ENCODE measurements at places on chromosomes 3 and 15. TPM values are rescaled to one million over a fixed set of nuclear protein-coding genes. Genes with fewer than 3 reads are reported as not detected.

GRCh38 chr3:52892290-52892624, 5.1 kb downstream of the STIMATE start:
- peaks cover 21% of the 10 kb centered on the region for H3K4me1 ChIP-seq
- no peaks in the 10 kb centered on the region for H3K27me3 ChIP-seq
- no peak for DNase-seq
- no peaks in the 10 kb centered on the region for H3K36me3 ChIP-seq
- no peak overlapping the region for H3K4me3 ChIP-seq
- no peak overlapping the region for H3K27ac ChIP-seq

GRCh38 chr15:74958320-74958907, 1.8 kb upstream of the RPP25 start:
- no peaks in the 10 kb centered on the region for H3K36me3 ChIP-seq
- no peak for DNase-seq
- no peak overlapping the region for H3K27ac ChIP-seq

DNA sequence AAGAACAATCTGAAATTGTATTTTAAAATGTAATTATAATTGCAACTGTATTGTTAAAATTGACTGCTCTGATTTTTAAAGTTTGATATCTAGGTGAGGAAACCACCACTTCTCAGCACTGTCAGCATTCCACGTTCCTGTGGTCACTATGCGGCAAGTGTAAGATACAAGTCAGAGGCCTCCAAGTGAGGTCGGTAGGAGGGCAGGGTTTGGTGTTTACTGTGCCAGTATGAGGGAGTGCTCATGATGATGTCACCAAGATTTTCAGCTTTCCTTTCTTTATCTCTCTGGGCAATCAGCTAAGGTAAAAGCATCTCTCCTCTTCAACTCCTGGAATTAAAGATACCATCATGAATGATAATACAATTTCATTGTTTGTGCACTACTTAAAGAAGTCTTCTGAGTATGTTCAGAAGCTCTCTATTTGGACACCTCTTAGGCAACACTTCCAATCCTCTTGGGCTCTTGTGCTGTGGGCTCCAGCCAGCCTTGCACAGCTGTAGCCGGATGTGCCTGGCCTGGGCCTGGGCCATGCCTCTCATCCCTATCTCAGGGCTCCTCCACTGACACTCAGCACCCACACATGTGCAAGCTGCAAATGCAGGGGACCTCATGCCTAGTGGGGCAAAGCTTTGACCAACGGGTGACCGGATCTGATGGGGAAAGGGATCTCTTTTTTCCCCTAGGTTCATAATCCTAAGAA, 42.9 kb downstream of the CCR3 start:
- no peak overlapping the region for H3K4me3 ChIP-seq
- H3K36me3 ChIP-seq = no peaks in the 10 kb centered on the region
- H3K27me3 ChIP-seq = peaks cover 3% of the 10 kb centered on the region
- H3K27ac ChIP-seq = no peak overlapping the region
- peaks cover 2% of the 10 kb centered on the region for H3K4me1 ChIP-seq
- DNase-seq = no peak

- peaks cover 13% of the 10 kb centered on the region for H3K4me1 ChIP-seq
- H3K27me3 ChIP-seq = peaks cover 32% of the 10 kb centered on the region
- no peak for DNase-seq
- H3K4me3 ChIP-seq = no peak overlapping the region
Measured at GRCh38 chr3:134378384-134378783, 4.1 kb upstream of the AMOTL2 start.

DNA sequence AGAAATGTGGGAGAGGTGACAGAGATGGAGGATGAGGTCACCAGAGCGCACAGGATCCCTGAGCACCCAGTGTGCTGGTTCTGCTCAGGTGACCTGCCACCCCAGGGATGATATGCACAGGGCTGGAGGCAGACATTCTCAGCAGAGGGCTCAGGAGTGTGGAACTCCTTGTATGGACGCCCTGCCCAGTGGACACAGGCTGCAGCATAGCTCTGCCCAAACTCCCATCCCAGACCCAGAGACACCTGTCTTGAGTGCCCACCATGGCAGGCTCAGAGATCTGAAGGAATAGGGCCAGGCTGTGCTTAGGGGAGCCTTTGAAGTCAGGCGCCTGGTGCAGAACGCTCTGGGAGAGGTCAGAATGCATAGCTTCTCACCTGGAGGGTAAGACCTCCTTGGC, 47.3 kb downstream of the PPCDC start:
- DNase-seq = no peak
- H3K4me1 ChIP-seq = peaks cover 1% of the 10 kb centered on the region
- no peak overlapping the region for H3K4me3 ChIP-seq
- H3K27ac ChIP-seq = no peak overlapping the region

GRCh38 chr3:197573048-197573767, 17.4 kb upstream of the BDH1 start:
- peaks cover 6% of the 10 kb centered on the region for H3K36me3 ChIP-seq
- H3K27me3 ChIP-seq = peaks cover 4% of the 10 kb centered on the region
- no peak for DNase-seq
- H3K4me1 ChIP-seq = peaks cover 31% of the 10 kb centered on the region

DNA sequence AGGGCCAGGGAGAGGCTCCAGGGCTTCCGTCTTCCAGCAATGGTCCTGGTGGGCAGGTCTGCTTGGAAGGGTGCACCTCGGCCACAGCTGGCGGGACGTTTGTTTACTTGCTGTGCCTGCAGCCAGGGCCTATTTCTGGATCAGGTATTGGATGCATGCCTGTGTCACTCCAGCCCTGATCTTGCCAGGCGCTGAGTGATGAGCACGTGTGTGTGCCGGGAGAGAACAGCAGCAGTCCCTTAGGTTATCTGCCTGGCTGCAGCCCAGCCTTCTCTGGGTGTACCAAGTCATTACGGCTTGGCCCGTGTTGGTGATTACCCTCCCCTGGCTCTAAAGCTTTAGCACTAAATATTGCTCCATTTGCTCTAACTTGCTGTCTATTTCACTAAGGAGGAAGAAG, 14.9 kb downstream of the CCDC32 start:
- H3K36me3 ChIP-seq = peaks cover 9% of the 10 kb centered on the region
- peaks cover 7% of the 10 kb centered on the region for H3K4me1 ChIP-seq
- H3K4me3 ChIP-seq = no peak overlapping the region
- H3K27me3 ChIP-seq = no peaks in the 10 kb centered on the region
- DNase-seq = no peak

- no peak overlapping the region for H3K4me3 ChIP-seq
- DNase-seq = no peak
- H3K36me3 ChIP-seq = peaks cover 26% of the 10 kb centered on the region
Measured at GRCh38 chr3:123104550-123104949, 37.7 kb downstream of the PDIA5 start.

DNA sequence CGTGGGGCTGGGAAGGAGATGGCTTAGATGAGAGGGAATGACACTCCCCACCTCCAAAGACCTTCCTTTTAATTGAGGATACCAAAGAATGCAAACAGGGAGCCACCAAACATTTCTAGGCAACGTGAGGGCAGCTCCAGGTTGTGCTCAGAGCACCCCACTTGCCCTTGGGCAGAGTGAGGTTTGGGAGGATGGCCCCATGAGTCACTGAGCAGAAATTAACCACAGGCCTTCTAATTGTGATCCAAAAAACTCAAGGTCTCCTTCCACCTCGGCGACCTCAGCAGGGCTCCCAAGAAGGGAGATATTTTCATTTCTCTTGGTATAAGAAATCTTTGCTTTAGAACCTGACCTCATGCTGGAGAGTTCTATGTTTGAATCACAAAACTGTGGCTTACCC, 305.0 kb upstream of the TPM1 start:
- H3K36me3 ChIP-seq = peaks cover 4% of the 10 kb centered on the region
- peaks cover 7% of the 10 kb centered on the region for H3K4me1 ChIP-seq
- no peak overlapping the region for H3K4me3 ChIP-seq
- no peaks in the 10 kb centered on the region for H3K27me3 ChIP-seq
- no peak overlapping the region for H3K27ac ChIP-seq

- H3K27ac ChIP-seq = no peak overlapping the region
- no peaks in the 10 kb centered on the region for H3K4me1 ChIP-seq
- no peak for DNase-seq
- peaks cover 5% of the 10 kb centered on the region for H3K36me3 ChIP-seq
Measured at GRCh38 chr3:38115645-38116427, 21.1 kb downstream of the ACAA1 start.

DNA sequence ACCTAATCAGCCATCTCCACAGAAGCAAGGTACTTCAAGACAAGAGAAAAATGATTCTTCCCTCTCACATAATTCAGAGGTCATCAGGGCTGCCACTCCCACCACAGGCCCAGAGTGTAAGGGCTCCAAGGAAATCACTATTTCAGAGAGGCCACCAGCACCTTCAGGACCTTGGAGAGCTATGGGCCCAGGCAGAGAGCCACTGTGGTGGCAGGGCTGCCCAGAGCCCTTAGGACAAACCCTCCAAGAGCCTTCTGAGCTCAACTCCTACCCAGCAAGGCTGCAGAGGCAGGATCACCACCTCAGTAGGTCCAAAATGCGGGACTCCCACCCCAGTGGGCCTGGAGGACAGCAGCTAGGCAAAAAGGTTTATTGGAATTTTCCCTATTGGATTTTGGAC, 17.9 kb upstream of the FAN1 start:
- DNase-seq = peak; percentile 40
- H3K27ac ChIP-seq = no peak overlapping the region

DNA sequence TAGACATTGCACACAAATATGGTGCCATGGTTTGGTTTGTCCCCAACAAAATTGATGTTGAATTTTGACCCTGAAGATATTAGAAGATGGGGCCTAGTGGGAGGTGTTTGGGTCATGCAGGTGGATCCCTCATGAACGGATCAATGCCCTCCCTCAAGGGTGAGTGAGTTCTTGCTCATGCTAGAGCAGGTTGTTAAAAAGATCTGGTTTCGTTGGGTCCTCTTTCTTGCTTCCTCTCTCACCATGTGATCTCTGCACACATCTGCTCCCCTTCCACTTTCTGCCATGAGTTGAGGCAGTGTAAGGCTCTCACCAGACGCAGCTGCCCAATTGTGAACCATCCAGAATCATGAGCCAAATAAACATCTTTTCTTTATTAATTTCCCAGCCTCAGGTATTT, 87.8 kb upstream of the MDFIC2 start:
- H3K27me3 ChIP-seq = no peaks in the 10 kb centered on the region
- H3K36me3 ChIP-seq = no peaks in the 10 kb centered on the region
- H3K27ac ChIP-seq = no peak overlapping the region
- no peak overlapping the region for H3K4me3 ChIP-seq

DNA sequence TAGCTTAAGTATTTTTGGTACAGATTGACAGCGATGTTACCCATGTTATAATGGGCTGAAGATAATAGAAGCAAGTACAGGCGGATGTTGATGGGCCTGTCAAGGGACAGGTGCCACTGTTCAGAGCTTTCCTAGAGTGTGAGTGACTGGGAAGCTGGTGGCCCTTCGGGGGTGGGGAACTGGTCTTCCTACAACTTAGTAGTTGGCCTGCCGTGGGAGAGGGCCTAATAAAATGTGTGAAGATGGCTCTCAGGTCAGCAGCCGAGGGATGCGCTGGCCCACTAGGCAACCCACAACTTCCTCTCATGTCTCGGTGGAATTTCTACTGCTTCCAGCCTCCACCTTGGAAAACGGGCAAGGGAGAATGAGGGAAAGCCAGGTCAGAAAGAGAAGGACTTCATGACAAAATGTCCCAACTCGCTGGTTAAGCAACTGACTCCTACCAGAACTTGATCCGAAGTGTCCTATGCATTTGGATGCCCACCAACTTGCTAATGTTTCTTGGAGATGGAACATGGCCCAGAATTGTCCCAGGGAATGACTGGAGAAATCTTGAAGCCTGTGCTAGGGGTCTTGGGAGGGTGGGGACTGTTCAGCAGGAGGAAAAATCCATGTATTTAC, 1.4 kb downstream of the GYG1 start:
- peak overlapping the region; percentile 4 for H3K27ac ChIP-seq
- peaks cover 12% of the 10 kb centered on the region for H3K4me1 ChIP-seq
- no peak for DNase-seq

DNA sequence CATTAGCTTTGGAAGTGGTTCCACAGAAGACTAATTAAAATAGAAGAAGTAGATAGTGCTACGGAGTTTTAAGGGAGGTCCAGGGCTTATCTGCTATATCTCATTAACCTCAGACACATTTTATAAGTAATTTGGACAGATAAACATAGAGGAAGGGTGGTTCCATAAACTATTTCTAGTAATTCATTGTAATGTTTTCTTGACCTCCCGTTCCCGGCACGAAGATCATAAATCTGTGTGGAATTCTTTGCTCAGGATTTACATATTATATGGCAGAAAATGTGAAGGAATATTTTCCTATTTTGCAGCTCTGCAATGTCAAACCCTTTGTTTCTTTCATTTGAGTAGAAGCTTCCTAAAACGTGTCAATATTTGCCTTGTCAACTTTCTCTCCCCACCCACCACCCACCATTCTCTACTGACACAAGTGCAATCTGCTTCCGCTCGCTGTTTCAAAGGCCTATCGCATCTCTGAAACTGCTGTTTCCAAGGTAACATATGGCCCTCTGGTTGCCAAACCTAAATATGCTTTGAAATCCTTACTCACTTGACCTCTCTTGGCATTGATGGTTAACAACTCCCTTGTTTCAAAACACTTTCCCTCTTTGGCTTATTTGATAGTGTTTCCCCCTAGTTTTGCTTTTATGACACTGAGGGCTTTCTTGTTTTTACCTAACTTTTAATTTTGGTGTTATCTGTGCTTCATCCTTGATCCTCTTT, 21.4 kb upstream of the PLSCR5 start:
- H3K36me3 ChIP-seq = no peaks in the 10 kb centered on the region
- H3K27ac ChIP-seq = no peak overlapping the region
- no peaks in the 10 kb centered on the region for H3K27me3 ChIP-seq
- no peak overlapping the region for H3K4me3 ChIP-seq
- DNase-seq = no peak

GRCh38 chr3:67296039-67296892, 298.2 kb downstream of the KBTBD8 start:
- H3K27me3 ChIP-seq = no peaks in the 10 kb centered on the region
- peaks cover 7% of the 10 kb centered on the region for H3K4me1 ChIP-seq
- H3K4me3 ChIP-seq = no peak overlapping the region
- DNase-seq = no peak

- no peaks in the 10 kb centered on the region for H3K27me3 ChIP-seq
- peak; percentile 1 for DNase-seq
- H3K4me1 ChIP-seq = no peaks in the 10 kb centered on the region
Measured at GRCh38 chr3:38567498-38567897, 71.4 kb downstream of the EXOG start.

DNA sequence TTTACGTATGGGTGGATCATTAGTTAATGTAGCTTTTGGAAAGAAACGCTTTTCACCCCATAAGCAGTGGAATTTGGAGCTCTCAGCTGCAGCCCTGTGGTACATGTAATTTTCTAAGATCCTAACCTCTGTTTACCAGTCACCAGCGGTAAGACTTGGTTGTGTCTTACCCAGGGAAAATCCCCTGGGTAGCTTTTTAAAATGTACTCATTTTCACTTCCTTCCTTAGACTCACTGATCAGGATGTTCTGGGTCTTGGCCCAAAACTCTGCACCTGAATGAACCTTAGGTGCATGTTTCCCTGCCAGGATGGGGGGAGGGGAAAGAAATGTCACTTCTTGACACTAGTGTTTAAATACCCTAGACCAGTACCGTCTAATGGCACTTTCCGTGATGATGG, 605.2 kb downstream of the MAGI1 start:
- peaks cover 49% of the 10 kb centered on the region for H3K36me3 ChIP-seq
- H3K27me3 ChIP-seq = no peaks in the 10 kb centered on the region
- H3K27ac ChIP-seq = no peak overlapping the region

FAM107A gene
- not detected for total RNA-seq

EDEM1 gene
- 25.4 TPM for total RNA-seq

AGTR1 gene
- 8.2 TPM for total RNA-seq

WDR49 gene
- total RNA-seq = 0.91 TPM

SEC22C gene
- 36.9 TPM for total RNA-seq

ANKUB1 gene
- total RNA-seq = not detected

XCR1 gene
- not detected for total RNA-seq

MAGI1 gene
- 150 TPM for total RNA-seq

LRRFIP2 gene
- 49.3 TPM for total RNA-seq

WNT5A gene
- 13.8 TPM for total RNA-seq

FANCD2OS gene
- total RNA-seq = not detected

SERINC4 gene
- 0.36 TPM for total RNA-seq

SLC7A14 gene
- 0.93 TPM for total RNA-seq

Measured in progenitor cell of endocrine pancreas (in vitro differentiated cells).